Stimulated activated CD8-positive, alpha-beta memory T cell treated with anti-CD3 and anti-CD28 coated beads, Interleukin-12 subunit alpha, Interleukin-12 subunit beta, amount 100 ng/mL, for 1 hour (primary cell): ENCODE measurements at places on chromosomes 4 and X.

GRCh38 chr4:124278477-124278876 lies 434.1 kb downstream of the ANKRD50 start:
- DNase-seq = no peak

DNA sequence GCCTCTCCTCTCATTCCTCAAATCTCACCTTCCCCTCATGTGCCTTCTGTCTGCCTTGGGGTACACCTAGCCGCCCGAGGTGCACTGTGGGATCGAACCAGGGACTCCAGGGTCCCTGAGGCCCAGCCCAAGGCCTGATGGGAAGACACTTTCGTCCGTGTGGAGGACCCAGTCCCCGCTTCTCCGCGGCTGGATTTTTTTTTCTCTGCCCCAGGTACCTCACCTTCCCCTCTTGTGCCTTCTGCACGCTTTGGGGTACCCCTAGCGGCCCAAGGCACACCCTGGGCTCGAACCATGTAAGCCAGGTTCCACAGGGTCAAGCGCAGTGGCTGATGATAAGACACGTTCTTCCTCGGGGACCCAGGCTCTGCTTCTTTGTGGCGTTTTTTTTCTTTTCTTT lies 530.7 kb downstream of the CWH43 start:
- DNase-seq = no peak

GRCh38 chrX:53094582-53094905 lies 602 bp downstream of the KANTR start:
- DNase-seq = no peak

DNA sequence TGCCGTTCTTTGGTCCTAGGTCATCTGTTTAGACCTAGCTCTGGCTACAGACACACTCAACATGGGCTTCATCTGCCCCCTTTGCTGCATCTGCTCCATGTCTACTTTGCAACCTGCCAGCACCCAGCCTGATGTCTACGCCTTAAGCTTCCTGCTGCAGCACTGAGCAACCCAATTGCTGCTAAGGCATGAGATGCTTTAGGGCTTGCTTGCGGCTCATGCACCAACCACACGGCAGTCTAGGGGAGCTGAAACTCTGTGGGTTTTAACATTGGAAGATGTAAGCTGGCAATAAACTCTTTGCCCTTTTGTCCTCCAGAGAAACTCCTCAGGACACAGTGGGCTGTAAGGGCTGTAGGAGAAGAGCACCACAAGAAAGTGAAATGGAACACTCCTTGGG lies 11.7 kb upstream of the CLNK start:
- DNase-seq = no peak

GRCh38 chr4:40327340-40327739 lies 7.8 kb upstream of the CHRNA9 start:
- no peak for DNase-seq

- no peak for DNase-seq
Observed at GRCh38 chr4:158845311-158846041, 76.7 kb downstream of the FNIP2 start.
